ENCODE measurements at places on chromosomes 7 and 10.

DNA sequence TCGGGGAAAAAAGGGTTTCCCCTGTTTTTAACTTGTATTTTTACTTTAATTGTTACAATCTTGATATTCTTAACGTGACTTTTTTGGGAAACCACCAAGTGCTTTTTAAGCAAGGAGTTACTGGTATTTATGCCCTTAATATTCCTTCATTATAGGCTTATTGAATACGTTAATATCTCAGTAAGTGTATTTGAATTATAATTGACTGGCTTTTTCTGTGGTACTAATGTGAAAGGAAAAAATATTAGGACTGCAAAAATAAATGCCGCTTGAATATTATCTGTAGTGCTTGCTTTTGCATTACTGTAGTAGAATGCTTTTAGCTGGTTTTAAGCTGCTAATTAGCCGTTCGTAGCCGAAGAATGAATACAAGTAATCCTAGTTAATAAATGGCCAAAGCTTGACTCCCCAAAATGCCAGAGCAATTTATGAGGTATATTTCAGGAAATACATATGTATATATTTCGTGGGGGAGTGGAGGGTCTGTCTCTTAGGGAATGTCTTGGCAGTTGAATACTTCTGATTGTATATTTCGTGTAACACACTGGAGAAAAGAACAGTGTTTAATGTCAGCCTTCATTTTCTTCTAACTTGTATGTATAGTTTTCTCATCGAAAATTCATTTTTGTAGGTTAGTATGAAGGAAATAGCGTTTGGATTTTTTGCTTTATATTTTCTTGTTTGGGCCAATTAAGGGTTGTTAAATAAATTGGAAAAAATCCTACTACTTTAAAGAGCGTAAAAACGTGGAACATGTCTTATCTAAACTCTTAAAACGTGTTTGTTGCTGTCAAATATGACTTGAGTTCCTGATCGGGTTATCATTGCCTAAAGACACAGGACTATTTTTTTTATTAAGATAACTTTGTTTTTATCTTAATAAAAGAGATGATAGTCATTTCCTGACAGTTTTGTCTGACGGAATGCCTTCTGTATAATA, 1.5 kb downstream of the PDCD4 start:
- DNase-seq: peak; percentile 30

- DNase-seq: no peak
Measured at GRCh38 chr10:30309403-30309802, 39.7 kb downstream of the MTPAP start.

GRCh38 chr7:142932386-142933091, 1.0 kb downstream of the TRPV5 start:
- DNase-seq: no peak

- DNase-seq: no peak
Measured at GRCh38 chr7:156151078-156151477, 338.8 kb upstream of the SHH start.

DNA sequence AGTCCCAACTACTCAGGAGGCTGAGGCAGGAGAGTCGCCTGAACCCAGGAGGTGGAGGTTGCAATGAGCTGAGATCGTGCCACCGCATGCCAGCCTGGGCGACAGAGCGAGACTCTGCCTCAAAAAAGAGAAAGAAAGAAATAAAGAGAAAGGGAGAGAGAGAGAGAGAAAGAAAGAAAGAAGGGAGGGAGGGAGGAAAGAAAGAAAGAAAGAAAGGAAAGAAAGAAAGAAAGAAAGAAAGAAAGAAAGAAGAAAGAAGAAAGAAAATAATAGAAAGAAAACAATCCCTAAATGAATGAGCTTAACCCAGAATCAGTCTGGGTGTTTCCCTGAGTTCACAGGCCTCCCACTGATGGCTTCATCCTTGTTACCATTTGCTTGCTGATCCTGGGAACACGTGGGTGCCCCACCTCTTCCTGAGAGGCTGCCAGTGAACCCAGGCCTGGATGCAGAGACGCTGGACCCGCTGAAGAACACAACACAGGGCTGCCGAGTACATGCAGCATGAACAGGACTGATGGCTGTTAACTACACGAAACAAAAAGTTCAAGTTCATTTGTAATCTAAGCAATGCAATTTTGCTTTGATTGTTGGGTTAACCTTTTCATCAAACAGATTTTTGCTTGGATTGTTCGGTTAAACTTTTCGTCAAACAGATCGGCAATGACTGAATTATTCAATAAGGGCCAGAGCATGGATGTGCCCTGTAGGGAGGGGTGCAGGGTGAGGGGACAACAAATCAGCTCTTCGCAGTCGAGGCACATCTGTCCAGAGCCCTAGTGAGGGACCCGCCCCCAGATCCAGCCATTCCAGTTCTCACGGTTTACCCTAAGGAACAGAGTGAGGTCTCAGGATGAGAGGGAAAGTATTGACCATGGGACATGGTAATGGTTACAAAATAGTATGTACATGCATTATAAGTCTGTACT, 11.5 kb downstream of the NPFFR1 start:
- DNase-seq: no peak

DNA sequence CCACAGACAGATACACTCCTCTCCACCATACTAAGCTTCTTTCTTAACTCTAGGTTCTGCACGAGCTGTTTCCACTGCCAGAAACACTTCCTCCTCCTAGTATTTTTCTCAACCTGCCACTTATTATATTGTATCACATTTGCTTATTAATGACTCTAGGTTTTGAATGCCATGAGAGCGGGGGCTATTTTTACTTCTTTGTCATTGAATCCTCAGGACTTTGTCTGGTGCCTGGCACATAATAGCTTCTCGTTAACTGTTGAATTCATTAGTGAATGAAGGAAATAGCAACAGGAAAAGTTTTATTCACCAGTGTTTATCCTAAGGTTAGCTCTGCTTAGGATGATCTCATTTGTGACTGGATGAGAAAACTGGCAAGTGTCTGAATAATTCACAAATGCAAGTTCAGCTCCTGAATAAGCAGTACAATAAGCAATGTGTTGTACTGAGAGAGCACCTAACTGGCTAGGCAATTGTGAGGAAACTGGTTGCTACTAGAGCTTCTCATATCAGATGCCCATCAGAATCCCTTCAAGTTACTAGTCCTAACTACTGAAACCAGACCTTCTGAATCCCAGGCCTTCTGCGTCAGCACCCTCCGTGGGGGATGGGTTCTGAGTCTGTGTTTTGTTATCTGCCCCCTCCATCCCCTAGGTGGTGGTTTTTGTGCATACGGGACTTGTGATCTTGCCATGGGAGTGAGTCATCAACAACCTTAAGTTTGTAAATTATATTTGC, 92.7 kb downstream of the LSMEM1 start:
- DNase-seq: peak; percentile 10

DNA sequence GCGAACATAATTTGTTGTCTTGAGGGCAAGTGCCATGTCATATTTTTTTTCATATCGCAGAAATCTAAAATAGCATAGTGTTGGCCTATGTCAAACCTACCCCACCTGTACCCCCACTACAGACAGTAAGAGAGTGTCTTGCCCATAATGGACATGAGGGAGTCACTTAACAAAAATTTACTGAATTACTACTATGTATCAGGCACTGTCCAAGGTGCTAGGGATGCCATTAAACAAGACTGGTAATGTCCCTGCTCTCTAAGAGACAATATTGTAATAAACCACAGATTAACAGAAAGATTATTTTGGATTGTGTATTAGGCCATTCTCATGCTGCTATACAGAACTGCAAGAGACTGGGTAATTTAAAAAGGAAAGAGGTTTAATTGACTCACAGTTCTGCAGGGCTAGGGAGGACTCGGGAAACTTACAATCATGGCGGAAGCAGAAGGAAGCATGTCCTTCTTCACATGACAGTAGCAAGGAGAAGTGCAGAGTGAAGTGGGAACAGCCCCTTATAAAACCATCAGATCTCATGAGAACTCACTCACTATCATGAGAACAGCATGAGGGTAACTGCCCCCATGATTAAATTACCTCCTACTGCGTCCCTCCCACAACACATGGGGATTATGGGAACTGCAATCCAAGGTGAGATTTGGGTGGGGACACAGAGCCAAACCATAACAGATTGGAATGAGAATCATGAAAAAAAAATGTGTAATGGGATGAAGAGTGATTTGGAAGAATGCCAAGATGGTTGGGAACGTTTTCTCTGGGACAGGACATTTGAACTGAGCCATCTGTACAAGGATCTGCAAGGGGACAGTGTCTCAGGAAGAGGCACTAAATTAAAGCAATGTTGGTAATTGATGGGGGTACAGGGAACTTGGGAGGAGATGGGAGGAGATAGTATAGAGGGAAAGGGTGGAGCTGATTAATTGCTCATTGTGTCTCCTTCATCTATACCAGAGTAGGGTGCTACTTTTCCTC, 108.5 kb downstream of the FAM107B start:
- no peak for DNase-seq

DNA sequence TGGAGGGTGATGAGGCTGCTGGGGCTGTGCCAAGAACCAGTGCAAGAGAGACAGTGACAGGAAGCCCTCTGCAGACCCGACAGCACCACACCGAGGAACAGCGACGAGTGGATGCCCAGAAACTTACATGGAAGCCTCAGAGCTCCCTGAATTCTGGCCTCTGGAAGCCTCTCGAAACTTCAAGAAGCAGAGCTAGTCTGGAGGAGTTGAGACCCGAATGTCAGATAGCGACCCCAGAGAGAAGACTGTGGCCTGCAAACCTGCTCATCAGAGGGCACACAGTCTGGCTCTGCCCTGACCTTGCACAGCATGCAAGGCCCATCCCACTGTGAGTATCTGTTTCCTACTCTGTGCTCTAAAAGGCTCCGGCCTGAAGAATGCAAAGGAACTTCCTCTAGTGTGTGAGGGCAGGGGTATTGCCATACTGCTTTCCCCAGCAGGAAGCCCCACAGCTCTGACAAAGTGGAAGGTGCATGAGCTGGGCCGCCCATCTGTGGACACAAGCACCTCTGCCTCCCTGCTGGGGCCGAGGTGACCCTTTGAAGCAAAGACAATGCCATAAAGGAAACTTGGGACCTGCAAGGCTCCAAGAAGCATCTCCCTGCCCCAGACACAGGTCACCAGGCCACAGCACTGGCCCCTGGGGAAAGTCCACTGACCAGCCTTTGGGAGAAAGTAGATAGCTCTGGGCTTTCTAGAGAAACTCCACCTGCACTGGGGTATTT, 10.5 kb upstream of the C10orf71 start:
- DNase-seq: no peak

Data from kidney glomerular epithelial cell (primary cell).